ENCODE measurements at places on chromosomes 1 and 21. TPM values are rescaled to one million over a fixed set of nuclear protein-coding genes. Genes with fewer than 3 reads are reported as not detected.

Gene PLK3
- 29.8 TPM for polyA plus RNA-seq

Gene LGR6
- polyA plus RNA-seq, result not detected

Gene C1QC
- not detected for polyA plus RNA-seq

Gene OBSCN
- polyA plus RNA-seq, result 1.3 TPM

Gene NBL1
- polyA plus RNA-seq, result 239 TPM

Gene TP73
- polyA plus RNA-seq, result 0.08 TPM

Gene FBXO28
- polyA plus RNA-seq, result 14.9 TPM

Gene BEND5
- polyA plus RNA-seq, result not detected

GRCh38 chr1:10816743-10817369, 20.4 kb upstream of the CASZ1 start:
- no peak for DNase-seq
- peaks cover 19% of the 10 kb centered on the region for H3K27me3 ChIP-seq
- H3K36me3 ChIP-seq, result no peaks in the 10 kb centered on the region

- no peaks in the 10 kb centered on the region for H3K36me3 ChIP-seq
- peak; percentile 47 for DNase-seq
- H3K27ac ChIP-seq, result peak overlapping the region; percentile 42
- H3K4me3 ChIP-seq, result no peak overlapping the region
- peaks cover 29% of the 10 kb centered on the region for H3K4me1 ChIP-seq
Observed at GRCh38 chr1:218664385-218665170, 319.4 kb downstream of the TGFB2 start.

DNA sequence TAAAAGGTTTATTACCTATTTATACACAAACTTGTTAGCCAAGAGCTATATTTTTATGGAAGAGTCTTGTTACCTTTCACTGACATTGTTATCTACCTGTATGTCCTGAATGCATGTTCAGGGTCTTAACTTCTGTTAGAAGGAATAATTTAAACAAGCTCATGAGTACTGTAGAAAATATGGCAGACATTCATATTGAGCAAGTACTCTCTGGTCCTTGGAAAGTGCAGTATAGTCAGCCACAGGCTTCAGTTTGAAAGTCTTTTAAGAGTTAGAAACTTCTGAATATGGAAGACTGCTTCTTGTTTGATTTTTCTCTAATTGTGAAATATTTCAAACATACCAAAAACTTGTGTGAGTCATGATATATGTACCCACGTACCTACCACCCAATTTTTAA, 16.6 kb downstream of the DIP2A start:
- DNase-seq, result peak; percentile 27
- no peaks in the 10 kb centered on the region for H3K27me3 ChIP-seq
- H3K4me3 ChIP-seq, result no peak overlapping the region
- H3K27ac ChIP-seq, result no peak overlapping the region
- no peaks in the 10 kb centered on the region for H3K36me3 ChIP-seq

- H3K27ac ChIP-seq, result no peak overlapping the region
- peaks cover 19% of the 10 kb centered on the region for H3K4me1 ChIP-seq
- H3K4me3 ChIP-seq, result no peak overlapping the region
- no peaks in the 10 kb centered on the region for H3K36me3 ChIP-seq
- no peaks in the 10 kb centered on the region for H3K27me3 ChIP-seq
Observed at GRCh38 chr21:28779914-28780313, 212.8 kb downstream of the LTN1 start.

- DNase-seq, result no peak
- H3K36me3 ChIP-seq, result peaks cover 19% of the 10 kb centered on the region
- H3K27ac ChIP-seq, result no peak overlapping the region
- no peak overlapping the region for H3K4me3 ChIP-seq
- H3K27me3 ChIP-seq, result no peaks in the 10 kb centered on the region
- H3K4me1 ChIP-seq, result no peaks in the 10 kb centered on the region
Observed at GRCh38 chr1:12369258-12369657, 139.4 kb downstream of the VPS13D start.

- no peak overlapping the region for H3K4me3 ChIP-seq
- no peak overlapping the region for H3K27ac ChIP-seq
- no peaks in the 10 kb centered on the region for H3K4me1 ChIP-seq
- no peaks in the 10 kb centered on the region for H3K27me3 ChIP-seq
- H3K36me3 ChIP-seq, result no peaks in the 10 kb centered on the region
- peak; percentile 64 for DNase-seq
Observed at GRCh38 chr1:24309762-24310485, 9.2 kb upstream of the GRHL3 start.

GRCh38 chr21:44930543-44930981, 9.3 kb upstream of the SLX9 start:
- no peaks in the 10 kb centered on the region for H3K27me3 ChIP-seq
- DNase-seq, result peak; percentile 65
- 0 out of 2 replicates have a peak overlapping the region, but pooled peaks have one; percentile 1 for H3K27ac ChIP-seq
- peak overlapping the region; percentile 67 for H3K4me3 ChIP-seq
- no peaks in the 10 kb centered on the region for H3K36me3 ChIP-seq

DNA sequence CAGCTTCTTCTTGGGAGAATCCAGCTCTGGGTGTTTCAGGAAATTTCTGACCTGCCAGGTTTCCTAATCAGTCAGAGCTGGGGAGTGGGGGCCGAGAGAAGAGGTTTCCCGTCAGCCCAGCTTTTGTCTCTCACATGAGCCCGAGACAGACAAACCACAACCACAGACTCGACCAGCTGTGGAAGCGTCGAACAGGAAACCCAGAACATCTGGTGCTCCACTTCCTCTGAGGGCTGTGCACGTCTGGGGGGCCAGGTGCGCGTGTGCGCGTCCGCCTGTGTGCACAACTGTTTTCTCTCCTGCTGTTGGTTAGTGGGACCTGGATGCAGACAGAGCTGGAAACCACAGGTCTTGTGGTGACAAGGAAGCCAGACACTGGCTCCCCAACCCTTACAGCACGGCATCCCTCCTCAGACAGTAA, 113.0 kb upstream of the SLC25A33 start:
- H3K27me3 ChIP-seq, result 0 out of 2 replicates have a peak, but pooled peaks cover 3% of the 10 kb centered on the region
- H3K27ac ChIP-seq, result no peak overlapping the region
- no peak overlapping the region for H3K4me3 ChIP-seq
- peaks cover 6% of the 10 kb centered on the region for H3K4me1 ChIP-seq
- DNase-seq, result no peak

DNA sequence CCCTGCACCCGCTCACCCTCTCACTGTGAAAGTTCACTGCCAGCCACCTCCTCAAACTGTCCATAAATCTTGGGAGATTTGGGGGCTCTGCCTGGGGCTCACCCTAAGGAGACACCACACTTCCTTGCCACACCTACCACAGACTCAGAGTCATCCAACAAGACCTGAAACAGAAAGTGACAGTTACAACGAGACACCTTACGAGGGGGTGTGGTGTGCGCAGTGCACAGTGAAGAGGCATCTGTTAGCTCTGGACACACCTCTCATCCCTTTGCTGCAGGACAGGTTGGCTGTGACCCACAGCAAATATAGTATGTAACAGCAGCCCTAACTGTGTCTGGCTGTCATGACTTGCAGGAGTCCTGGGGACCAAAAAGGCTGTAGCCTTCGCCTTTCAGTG, 190.2 kb downstream of the NR5A2 start:
- H3K4me3 ChIP-seq, result no peak overlapping the region
- no peak for DNase-seq
- H3K27me3 ChIP-seq, result no peaks in the 10 kb centered on the region
- H3K4me1 ChIP-seq, result no peaks in the 10 kb centered on the region
- no peak overlapping the region for H3K27ac ChIP-seq
